ENCODE measurements at places on chromosomes 2 and 18. TPM values are rescaled to one million over a fixed set of nuclear protein-coding genes. Genes with fewer than 3 reads are reported as not detected.

HRH4 gene
- 0.26 TPM for total RNA-seq

CFAP65 gene
- total RNA-seq, result not detected

EHD3 gene
- total RNA-seq, result 1.4 TPM

CHST9 gene
- total RNA-seq, result not detected

SEMA4F gene
- 5.7 TPM for total RNA-seq

SIX3 gene
- not detected for total RNA-seq

ASAP2 gene
- 0.26 TPM for total RNA-seq

GALR1 gene
- not detected for total RNA-seq

MEP1B gene
- total RNA-seq, result not detected

ATP8B1 gene
- not detected for total RNA-seq

DYTN gene
- not detected for total RNA-seq

PGAP1 gene
- 22.2 TPM for total RNA-seq

PLEK gene
- total RNA-seq, result 0.60 TPM

LIMS1 gene
- 47.5 TPM for total RNA-seq

ASXL3 gene
- total RNA-seq, result not detected

COL5A2 gene
- 0.32 TPM for total RNA-seq

ACVR1 gene
- total RNA-seq, result 17.1 TPM

APOB gene
- total RNA-seq, result not detected

FOXI3 gene
- not detected for total RNA-seq

PLB1 gene
- 0.87 TPM for total RNA-seq

CBLN2 gene
- total RNA-seq, result not detected

GPC1 gene
- 2.0 TPM for total RNA-seq
